ENCODE measurements at places on chromosomes 5 and 9. TPM values are rescaled to one million over a fixed set of nuclear protein-coding genes. Genes with fewer than 3 reads are reported as not detected.

DNA sequence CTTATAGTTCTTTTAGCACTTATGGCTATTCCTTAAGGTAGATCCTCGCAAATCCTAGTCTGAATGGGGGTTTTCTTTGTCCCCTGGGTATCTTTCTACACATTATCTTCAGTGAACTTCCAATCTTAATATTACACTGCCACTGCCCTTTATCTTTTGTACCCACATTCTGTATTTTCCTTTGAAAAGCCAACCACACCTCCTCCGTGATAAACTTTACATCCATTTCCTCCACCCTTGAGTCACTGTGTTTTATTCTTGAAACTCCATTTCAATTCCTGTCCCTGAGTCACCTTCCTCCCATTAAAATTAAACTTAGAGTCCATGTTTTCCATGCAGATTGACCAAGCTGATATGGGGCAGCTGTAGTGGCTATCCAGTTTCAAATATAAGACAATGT is 43.2 kb upstream of the RICTOR start:
- no peak for DNase-seq

DNA sequence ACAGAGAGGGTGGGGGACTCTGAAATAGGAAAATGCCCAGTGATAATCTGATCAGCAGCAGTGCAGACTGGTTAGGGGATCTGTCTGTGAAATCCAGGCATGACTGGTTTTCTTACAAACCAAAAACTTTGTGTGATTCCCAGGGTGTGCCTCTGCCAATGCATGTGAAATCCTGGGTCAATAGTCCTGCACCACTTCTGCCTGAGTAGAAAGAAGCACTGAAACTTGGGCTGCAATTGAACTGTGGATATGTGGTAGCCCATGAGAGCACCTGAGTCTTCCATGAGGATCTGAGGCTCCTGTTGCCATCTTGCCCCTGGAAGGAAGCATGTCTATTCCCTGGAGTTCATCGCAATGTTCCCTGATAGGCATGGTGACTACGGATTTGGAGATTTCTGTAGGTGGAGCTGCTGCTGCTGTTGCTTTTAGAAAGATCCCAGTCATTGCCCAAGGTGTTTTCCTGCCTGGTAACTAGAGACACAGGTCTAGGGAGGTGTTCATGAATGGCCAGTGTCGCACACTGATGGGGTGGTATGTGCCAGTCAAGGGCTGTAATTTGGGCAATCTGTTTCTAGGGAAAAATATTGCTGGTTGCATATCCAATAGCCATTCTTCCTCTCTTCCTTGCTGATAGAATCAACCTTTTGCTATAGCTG is 146.7 kb downstream of the CARTPT start:
- DNase-seq: no peak

The ROPN1L gene
- total RNA-seq: 0.17 TPM

The ENHO gene
- total RNA-seq: not detected

The RNF14 gene
- 60.4 TPM for total RNA-seq
